ENCODE measurements at places on chromosomes 6 and 20. TPM values are rescaled to one million over a fixed set of nuclear protein-coding genes. Genes with fewer than 3 reads are reported as not detected.

GRCh38 chr6:42745083-42745639 is 742 bp downstream of the TBCC start:
- peak overlapping the region; percentile 90 for H3K4me3 ChIP-seq
- no peaks in the 10 kb centered on the region for H3K36me3 ChIP-seq
- peak overlapping the region; percentile 97 for H3K27ac ChIP-seq
- DNase-seq, result peak; percentile 18
- H3K4me1 ChIP-seq, result peaks cover 17% of the 10 kb centered on the region
- H3K27me3 ChIP-seq, result no peaks in the 10 kb centered on the region

DNA sequence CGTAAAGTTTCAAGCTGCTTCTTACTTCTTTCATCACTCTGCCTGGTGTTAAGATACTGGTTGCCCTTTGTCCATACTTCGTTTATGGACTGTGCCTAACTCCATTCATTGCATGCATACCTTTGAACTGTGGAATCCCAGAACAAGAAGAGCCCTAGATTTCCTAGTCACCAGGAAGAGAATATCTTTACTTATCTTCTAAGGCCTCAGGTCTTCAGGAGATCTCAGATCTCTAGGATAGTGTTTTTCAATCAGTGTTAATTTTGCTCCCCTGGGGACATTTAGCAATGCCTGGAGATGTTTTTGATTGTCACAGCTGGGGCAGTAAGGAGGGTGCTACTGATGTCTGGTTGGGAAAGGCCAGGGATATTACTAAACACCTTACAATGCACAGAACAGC is 35.5 kb upstream of the GJA1 start:
- no peaks in the 10 kb centered on the region for H3K27me3 ChIP-seq
- DNase-seq, result no peak
- H3K4me1 ChIP-seq, result no peaks in the 10 kb centered on the region
- H3K27ac ChIP-seq, result no peak overlapping the region
- H3K4me3 ChIP-seq, result no peak overlapping the region

FAM217A gene
- total RNA-seq, result 0.69 TPM

DNA sequence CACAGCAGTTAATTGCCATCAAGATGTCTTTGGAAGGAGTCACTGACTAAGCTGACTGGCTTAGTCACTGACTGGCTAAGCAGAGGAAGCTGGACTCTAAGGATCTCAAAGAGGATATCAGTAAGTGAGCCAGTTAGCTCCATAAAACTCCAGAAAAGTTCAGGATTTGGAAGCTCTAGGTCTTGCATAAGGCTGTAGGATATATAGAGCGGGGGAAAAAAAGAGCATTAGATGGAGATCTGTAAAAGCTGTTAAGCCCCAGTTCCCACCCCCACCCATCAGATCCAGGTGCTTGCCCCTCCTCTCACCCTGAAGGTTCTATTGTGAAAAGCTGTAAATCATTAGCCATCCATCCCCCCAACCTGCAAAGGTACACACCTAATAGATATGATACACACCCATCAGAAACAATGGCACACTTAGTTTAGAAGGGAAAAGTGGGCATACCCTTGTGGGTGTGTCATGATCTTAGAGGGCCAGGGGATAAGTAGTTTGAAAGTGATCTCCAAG is 32.2 kb downstream of the CARMIL1 start:
- no peak overlapping the region for H3K4me3 ChIP-seq
- no peaks in the 10 kb centered on the region for H3K36me3 ChIP-seq
- no peaks in the 10 kb centered on the region for H3K27me3 ChIP-seq
- H3K27ac ChIP-seq, result no peak overlapping the region
- no peak for DNase-seq

DNA sequence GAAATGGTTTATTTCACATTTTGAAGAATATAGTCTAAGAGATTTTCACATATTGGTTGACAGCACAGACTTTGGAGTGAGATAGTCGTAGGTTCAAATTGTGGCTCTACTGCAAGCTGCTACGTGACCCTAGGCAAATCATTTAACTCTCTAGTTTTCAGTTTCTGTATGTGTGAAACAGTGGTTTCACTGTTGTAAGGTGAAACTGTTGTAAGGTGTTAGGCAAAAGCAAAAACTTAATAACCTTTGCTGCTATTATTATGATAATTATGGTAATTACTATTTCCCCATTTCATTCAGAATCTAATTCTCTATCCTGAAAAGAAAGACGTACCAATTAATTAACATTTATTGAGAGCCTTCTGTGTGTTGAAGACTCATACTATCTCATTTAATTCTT is 144.2 kb downstream of the REV3L start:
- no peak overlapping the region for H3K27ac ChIP-seq
- H3K36me3 ChIP-seq, result no peaks in the 10 kb centered on the region
- H3K4me1 ChIP-seq, result no peaks in the 10 kb centered on the region
- no peaks in the 10 kb centered on the region for H3K27me3 ChIP-seq
- H3K4me3 ChIP-seq, result no peak overlapping the region
- DNase-seq, result no peak

- DNase-seq, result no peak
- no peaks in the 10 kb centered on the region for H3K4me1 ChIP-seq
- H3K27ac ChIP-seq, result no peak overlapping the region
- H3K27me3 ChIP-seq, result no peaks in the 10 kb centered on the region
- H3K36me3 ChIP-seq, result no peaks in the 10 kb centered on the region
These were observed 243.3 kb downstream of the ADGRG6 start for GRCh38 chr6:142545147-142545546.

GRCh38 chr6:85047818-85048217 is 283.4 kb upstream of the TBX18 start:
- no peak overlapping the region for H3K27ac ChIP-seq
- H3K4me1 ChIP-seq, result no peaks in the 10 kb centered on the region
- no peak for DNase-seq

DNA sequence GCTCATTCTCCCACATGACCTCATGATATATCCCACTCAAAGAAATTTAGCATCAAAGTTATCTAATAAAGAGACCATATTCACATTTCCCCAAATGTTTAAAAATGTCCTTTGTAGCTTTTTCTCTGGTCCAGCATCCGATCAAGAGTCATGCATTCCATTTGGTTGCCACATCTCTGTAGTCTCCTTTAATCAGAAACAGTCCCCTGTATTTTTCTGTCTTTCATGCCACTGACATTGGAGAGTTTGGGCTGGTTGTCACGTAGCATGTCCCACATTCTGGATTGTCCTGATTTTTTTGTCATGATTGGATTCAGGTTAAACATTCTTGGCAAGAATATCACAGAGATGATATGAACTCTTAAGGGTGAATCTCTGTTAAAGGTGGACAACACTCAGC is 55.7 kb downstream of the SNX5 start:
- no peaks in the 10 kb centered on the region for H3K36me3 ChIP-seq
- no peak overlapping the region for H3K4me3 ChIP-seq
- DNase-seq, result no peak
- peaks cover 6% of the 10 kb centered on the region for H3K4me1 ChIP-seq

SIRPD gene
- not detected for total RNA-seq

DNA sequence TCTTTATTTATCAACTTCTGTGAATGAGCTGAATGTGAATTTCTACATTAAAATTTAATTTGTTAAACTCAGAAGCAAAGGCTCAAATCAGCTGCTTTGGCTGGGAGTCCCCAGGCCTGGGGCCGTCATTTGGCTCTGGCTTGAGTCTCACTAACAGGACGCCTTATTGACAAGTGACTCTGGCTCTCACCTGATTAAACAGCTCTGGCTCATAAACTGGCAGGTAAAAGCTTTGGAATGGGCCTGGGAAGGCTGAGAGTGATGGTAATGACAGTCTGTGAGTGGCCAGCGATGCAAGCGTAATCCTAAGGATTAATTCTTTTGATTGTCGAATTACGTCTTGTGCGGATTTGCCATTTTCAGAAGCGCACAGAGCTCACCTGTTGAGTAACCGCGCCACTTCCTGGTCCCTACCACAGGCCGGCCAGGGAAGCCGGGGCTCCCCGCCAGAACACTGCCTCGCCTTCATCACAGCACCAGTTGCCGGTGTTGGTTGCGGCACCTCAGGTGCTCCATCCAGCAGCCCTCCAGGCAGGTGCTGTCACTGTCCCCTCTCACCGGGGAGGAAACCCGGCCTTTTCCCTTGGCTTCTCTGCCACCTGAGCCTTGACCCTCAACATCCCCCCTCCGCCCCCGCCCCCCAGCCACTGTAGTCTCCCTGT is 110.7 kb downstream of the ZDHHC14 start:
- H3K27me3 ChIP-seq, result no peaks in the 10 kb centered on the region
- DNase-seq, result no peak
- no peak overlapping the region for H3K4me3 ChIP-seq
- H3K36me3 ChIP-seq, result no peaks in the 10 kb centered on the region
- no peaks in the 10 kb centered on the region for H3K4me1 ChIP-seq
- no peak overlapping the region for H3K27ac ChIP-seq

- no peak overlapping the region for H3K27ac ChIP-seq
- H3K36me3 ChIP-seq, result no peaks in the 10 kb centered on the region
- H3K27me3 ChIP-seq, result no peaks in the 10 kb centered on the region
- no peaks in the 10 kb centered on the region for H3K4me1 ChIP-seq
- no peak for DNase-seq
These were observed 72.0 kb downstream of the DST start for GRCh38 chr6:56570413-56571359.

GRCh38 chr6:151647976-151648639 is 154.3 kb downstream of the CCDC170 start:
- no peak overlapping the region for H3K27ac ChIP-seq
- no peaks in the 10 kb centered on the region for H3K4me1 ChIP-seq
- H3K4me3 ChIP-seq, result no peak overlapping the region
- H3K27me3 ChIP-seq, result no peaks in the 10 kb centered on the region

GHRH gene
- total RNA-seq, result not detected

SOX12 gene
- 4.3 TPM for total RNA-seq

LCA5 gene
- 7.9 TPM for total RNA-seq

DNA sequence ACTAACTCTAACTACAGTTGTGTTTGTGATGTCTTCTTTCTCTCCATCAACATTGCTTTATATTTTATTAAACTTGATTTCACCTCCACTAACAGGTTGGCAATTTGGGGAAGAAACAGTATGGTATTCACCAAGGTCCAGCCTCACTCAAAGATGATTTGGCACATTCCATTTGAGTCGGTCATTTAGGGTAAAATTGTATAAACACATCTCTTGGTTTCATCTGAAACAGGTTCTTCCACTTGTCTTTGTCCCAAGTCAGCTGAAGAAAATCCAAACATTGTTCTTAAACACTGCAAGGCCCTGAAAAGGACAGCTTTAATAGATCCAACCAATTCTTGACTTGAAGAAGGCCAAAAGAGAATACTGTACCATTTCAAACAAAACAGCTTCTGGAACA is 104.9 kb upstream of the NT5E start:
- no peak for DNase-seq
- H3K27me3 ChIP-seq, result no peaks in the 10 kb centered on the region
- H3K4me1 ChIP-seq, result no peaks in the 10 kb centered on the region
- H3K4me3 ChIP-seq, result no peak overlapping the region
- H3K27ac ChIP-seq, result no peak overlapping the region

- no peak for DNase-seq
- H3K27ac ChIP-seq, result no peak overlapping the region
- no peaks in the 10 kb centered on the region for H3K36me3 ChIP-seq
- peaks cover 6% of the 10 kb centered on the region for H3K4me1 ChIP-seq
- no peaks in the 10 kb centered on the region for H3K27me3 ChIP-seq
- H3K4me3 ChIP-seq, result no peak overlapping the region
These were observed 64.2 kb upstream of the SUPT3H start for GRCh38 chr6:45441851-45442453.

DNA sequence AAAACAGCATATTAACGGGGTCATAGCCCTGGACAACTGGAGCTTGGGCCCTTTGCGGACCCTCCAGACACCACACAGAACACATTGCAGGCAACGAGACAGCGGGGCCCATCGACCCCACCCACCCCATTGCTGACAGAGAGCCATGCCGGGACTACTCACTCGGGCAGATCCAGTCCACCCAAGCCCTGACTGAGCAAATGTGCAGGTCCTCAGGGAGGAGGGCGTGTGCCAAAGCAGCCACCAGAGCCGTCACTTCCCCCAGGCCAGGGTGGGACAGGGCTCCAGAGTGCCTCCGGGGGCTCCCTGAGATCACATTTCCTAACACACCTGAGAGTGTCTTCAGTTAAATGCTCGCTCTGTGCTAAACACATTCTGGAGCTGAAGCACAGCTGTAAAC is 114.9 kb downstream of the CDH4 start:
- no peaks in the 10 kb centered on the region for H3K27me3 ChIP-seq
- no peaks in the 10 kb centered on the region for H3K4me1 ChIP-seq
- H3K4me3 ChIP-seq, result no peak overlapping the region
- H3K36me3 ChIP-seq, result no peaks in the 10 kb centered on the region
- H3K27ac ChIP-seq, result no peak overlapping the region

DNA sequence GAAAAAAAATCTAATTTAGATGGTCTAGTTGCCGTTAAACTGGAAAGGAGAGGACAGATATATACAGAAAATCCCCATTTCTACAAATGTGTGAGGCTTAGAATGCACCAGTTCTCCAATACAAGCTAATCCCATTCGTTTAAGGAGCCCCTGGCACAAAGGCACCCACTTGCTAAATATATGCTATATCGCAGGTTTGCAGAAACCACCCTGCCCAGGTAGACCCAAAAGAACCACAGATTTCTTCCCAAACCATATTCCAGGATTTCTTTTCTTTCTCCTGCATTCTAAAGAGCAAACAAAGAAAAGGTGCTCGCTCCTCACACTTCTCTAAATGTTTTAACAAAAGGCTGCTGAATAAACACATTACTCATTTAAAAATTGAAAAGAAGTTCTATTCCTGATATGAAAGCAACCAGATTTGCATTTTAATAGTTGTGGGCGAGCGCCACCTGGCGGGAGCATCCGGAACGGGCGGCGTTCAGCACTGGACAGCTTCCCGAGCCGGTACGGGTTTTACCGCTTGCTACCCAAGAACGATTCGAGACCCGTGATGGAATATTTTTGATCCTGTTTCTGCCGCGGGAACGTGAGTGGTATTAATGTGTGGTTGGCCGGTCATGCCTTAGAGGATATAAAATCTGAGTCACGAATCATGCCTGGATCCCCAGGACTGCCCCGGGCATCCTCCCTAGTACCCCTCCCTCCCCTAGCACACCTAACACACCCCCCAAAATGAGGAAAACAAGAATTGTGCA is 2.1 kb downstream of the PTPRT start:
- H3K27me3 ChIP-seq, result peaks cover 8% of the 10 kb centered on the region
- no peak overlapping the region for H3K4me3 ChIP-seq
- no peak overlapping the region for H3K27ac ChIP-seq
- DNase-seq, result peak; percentile 73

Measured in pancreas (tissue), 10 donors.